ENCODE measurements at places on chromosomes 7 and 10.

GRCh38 chr10:24718031-24718855 is 5.4 kb downstream of the ARHGAP21 start:
- DNase-seq: no peak

GRCh38 chr7:158030071-158030470 is 557.6 kb downstream of the PTPRN2 start:
- DNase-seq: no peak

DNA sequence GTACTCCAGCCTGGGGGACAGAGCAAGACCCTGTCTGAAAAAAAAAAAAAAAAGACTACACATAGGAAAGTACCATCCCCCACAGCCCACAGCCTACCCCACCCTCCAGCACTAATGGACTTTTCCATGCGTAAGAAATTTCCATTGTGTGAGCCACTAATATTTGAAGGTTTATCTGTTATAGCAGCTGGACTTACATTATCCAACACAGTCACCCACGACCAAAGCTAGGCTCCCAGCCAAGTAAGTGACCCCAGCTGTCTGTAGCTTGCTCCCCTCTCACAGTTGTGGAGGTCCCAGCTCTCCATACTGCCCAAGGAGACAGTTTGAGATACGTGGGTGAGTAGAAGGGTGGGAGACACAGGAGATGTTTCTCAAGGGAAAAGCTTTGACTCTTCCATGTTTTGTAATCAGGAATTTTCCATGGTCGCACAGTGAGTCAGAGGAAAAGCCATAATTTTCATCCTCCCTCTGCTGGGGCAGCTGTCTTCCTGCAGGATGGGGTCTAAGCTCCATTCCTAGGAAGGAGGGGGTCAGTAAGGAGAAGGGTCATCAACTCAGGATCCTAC is 57.4 kb downstream of the CAV1 start:
- no peak for DNase-seq

DNA sequence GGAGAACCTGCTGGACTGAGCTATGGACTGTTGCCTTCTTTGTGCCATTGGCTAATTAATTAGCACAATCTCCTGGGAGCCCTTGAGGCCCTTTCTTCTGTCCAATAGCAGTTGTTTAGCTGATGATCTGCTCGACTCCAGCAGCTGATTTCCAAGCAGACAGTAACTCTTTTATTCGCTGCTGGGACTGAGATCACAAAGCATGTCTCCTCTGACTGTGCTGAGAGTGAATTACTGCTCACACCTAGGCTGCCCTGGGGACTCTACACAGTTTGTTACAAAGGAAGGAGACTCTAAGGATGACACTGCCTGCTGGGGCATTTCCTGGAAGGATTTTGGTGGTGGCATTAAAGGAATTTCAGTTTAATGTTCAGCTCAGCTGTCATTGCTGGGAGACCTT is 31.4 kb downstream of the CASP7 start:
- no peak for DNase-seq

DNA sequence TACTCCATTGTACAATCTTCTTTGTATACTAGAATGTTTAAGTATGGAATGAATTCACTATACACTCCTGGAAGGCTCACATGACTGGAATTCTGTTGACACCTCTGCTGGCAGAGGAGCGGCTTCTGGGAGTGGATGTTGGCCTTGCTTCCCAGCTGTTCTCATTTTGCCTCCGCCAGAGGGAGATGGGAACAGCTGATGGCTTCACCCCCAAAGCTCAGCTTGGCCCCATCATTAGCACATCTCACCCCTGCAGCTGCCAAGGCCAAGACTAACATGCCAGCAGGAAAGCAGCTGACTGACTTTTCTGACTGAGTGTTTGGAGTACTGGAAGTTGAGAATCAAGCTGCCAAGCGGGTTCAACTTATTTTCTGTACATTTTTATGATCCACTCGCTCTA is 15.1 kb downstream of the ADAM12 start:
- no peak for DNase-seq

GRCh38 chr10:88545359-88545758 is 37.8 kb downstream of the RNLS start:
- no peak for DNase-seq

DNA sequence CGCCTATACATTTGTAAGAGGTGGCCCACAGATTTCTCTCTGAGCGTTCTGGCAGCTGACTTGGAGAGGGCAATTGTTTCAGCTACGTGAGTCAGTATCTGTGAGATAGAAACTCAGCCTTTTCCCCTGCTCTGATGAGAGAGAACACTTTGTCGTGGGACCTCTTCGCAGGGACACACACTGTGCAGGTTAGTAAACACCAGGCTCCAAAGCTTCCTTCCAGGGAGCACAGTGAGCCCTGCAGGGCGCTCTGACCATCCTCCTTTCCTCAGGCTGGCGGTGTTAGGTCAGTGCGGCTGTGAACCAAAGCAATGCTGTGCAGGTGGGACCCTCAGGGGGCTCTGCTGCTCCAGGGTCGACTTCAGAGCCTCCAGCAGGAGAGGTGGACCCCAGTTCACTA is 152.2 kb upstream of the TCF7L2 start:
- no peak for DNase-seq

DNA sequence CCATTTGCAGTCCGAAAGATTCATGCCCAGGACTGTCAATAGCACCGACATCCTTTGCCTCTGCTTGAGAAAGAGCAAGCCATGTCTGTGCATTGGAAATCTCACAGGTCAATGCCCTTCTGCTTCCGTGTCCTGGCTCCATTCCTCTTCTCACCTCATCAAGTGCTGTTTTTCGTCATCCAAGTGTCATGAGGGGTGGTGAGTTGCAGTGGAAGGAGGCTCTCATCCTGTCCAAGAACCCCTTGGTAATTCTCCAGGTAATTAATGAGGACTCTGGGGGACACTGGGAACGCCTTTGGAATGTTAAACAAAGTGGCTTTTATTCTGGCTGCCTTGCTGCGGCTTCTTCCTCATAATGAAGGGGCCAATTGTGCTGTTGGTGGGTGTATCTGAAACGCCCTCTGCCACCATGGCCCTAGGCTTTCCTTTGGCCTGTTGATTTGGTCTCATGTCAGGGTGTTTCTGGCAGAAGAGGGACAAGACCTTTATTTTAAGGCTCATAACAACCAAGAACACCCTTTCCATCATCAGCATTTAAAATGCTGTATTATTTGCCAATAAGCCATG is 57.7 kb downstream of the PPP1R3C start:
- no peak for DNase-seq

GRCh38 chr10:21427804-21428481 is 97.5 kb downstream of the SKIDA1 start:
- DNase-seq: no peak

DNA sequence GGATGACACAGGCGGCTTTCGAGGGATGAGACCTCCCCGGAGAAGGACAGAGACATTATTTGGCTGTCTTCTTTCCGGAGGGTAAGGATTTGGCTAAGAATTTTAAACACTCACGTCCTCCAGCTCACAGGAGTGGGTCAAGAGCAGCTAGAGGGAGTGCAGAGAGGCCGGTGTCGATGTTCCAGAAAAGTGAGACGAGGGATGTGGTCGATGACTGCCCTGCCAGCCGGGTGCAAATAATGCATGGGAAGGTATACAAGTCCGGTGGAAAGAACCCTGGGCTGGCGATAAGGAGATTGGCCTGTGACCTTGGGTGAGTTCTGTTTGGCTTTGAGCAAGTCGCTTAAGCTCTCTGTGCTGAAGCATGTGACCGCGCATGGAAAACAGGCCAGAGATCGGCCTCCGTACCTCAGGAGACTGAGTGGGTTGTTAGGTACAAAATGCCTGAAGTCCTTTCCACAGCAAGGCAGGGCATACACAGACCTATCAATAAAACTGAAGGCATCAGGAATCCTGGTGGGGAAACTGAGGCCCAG is 149.1 kb downstream of the UBE2H start:
- DNase-seq: no peak

GRCh38 chr10:103175580-103176285 is 17.3 kb downstream of the NT5C2 start:
- no peak for DNase-seq

- DNase-seq: no peak
These were observed 5.7 kb downstream of the FAM53B start for GRCh38 chr10:124738441-124738840.

DNA sequence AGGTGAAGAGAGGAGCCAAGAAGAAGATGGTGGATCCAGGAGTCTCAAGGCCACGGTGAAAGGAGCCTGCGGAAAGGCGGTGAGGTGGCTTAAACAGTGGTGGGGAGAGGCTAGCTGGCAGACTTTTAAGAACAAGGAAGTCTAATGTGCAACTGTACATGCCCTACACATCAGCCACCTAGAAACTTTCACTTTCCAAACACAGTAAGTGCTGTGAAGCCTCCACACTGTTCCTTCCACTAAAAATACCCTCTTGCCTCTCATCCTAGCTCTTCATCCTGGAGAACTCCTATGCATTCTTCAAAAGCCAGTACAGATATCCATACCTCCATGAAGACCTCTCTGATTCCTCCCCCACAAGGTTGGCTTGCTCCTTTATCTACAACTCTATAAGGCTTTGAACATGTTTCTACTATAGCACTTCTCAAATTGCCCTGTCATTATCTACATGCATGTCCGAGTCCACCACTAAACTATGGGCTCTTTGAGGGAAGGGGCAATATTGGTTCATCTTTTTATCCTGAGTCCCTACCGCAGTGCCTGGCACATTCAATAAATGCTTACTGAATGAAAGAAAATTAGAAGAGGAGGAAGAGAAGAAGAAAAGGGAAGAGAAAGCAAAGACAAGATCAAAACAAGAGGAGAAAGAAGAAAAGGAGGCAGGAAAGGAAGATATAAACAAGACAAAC is 54.2 kb downstream of the DNAJC12 start:
- DNase-seq: no peak

DNA sequence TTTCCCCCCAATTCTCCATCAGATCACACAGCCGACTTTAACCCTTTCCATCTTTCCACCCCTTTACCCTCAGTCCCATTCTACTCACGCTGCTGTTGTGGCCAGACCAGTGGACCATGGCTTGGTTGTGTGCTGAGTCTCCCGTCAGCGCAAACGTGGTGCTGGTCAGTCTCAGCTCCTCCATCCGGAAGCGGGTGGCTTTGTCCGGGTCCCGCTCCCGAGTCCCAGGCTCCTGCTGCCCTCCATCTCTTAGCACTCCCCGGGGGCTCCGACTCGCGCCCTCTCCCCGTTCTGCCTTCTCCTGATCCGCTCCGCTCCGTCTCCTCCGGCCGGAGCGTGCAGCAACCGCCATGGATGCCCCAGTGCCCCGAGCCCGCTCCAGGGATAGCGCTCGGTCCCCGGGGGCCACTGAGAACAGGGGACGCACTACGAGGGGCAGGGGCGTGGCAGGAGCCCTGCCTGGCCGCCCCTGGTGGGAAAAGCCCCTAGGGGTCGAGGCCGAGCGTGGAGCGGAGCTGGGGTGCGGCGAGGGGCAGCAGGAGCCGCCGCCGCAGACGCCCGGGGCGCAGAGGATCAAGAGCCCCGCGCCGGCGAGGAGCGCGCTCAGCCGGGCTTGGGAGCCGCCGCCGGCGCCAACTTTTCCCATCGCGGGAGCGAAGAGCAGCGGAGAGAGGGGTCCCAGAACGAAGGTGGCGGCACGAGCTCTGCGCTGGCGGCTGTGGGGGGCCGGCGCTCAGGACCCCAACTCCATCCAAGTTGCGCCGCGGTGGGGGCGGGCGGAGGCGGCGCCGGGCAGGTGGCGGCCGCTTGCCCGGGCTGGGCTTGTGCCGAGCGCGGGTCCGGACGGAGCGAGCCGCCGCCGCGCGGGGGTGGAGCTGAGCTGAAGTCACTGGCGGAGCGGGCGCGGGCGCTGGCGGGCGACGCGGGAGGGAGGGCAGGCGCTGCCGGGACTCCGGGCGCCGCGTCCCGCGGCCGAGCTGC is at the start of gene SORCS1:
Gene SORCS1, minus strand, starts transcription at position 826 of the 981 bp plus-strand sequence.
- no peak for DNase-seq

GRCh38 chr10:114142018-114142417 is 32.0 kb downstream of the CCDC186 start:
- DNase-seq: no peak

DNA sequence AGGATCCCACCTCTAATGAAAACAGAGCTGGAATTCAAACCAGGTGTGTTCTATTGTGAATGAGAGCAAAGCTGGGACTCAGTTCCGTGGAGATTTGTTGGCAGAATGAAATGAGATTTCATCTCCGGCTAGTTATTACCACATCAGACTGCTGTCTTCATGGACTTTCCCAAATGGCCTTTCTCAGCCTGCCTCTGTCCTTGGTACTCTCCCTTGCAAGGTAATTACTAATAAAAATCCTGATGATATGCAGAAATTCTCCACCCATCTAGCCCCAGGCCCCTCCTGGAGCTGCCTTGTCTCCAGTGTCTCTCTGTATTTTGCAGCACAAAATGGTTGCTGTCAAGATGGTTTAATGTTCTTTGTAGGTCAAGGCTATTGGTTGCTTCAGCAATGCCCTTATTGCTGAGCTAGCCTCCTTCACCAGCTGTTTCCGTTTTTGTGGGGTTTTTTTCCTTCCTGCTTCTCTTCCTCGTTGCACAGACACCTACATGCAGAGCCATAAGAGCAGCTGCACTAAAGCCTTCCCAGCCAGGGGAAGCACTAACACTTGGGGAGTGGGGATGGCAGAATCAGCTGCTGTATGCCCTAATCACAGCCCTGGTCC is 185.0 kb upstream of the GHITM start:
- no peak for DNase-seq

- no peak for DNase-seq
These were observed 173.0 kb downstream of the NSUN6 start for GRCh38 chr10:18478354-18478753.

GRCh38 chr7:46559194-46559832 is 638.2 kb upstream of the IGFBP3 start:
- no peak for DNase-seq

DNA sequence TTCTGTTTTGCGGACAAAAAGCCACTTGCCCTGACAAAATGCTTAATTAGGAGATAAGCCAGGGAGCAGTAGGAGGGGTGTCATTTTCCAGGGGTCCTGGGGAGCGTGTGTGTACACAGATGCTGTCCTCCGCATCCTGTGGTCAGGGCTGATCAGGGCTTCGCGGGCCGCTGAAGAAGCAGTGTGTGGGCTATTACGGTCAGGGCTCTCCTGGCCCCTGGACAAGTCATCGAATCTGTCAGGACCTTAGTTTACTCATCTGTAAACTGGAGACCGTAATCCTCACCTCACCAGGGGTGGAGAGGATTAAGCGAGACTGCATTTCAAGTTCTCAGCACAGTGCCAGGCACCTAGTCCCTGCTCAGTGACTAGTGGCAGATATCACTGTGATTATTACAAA is 26.0 kb upstream of the MXI1 start:
- no peak for DNase-seq

DNA sequence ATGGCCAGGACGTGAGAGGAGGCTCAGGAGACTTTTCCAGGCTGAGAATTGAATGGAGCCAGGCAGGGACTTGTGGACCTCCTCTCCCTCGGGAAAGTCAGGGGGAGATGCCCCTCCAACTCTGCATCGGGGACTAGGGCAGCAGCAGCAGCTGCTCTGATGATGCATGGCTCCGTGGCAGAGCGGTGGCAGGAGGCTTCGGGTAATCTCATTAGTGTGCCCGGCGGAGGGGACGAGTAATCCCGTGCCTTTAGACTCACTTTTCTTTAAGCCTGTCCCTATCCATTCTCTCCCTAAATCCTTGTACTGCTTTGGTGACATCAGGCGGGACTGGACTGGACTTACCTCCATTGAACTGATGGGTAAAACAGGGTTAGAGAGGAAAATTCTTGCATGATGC is 75.1 kb downstream of the ZMIZ1 start:
- DNase-seq: no peak

Measured in omental fat pad (tissue), 4 donors.